ENCODE measurements at places on chromosomes 1 and 21. TPM values are rescaled to one million over a fixed set of nuclear protein-coding genes. Genes with fewer than 3 reads are reported as not detected.

Gene AMIGO1
- 0.78 TPM for total RNA-seq

Gene NEGR1
- 3.2 TPM for total RNA-seq

Gene LMX1A
- total RNA-seq, result not detected

Gene LGR6
- total RNA-seq, result not detected

Gene SH2D1B
- not detected for total RNA-seq

Gene HES3
- total RNA-seq, result not detected

All from epithelial cell of alveolus of lung (primary cell).